ENCODE measurements at places on chromosomes 3 and 15.

- no peak for DNase-seq
Observed at GRCh38 chr3:150436161-150436560, 28.1 kb downstream of the TSC22D2 start.

GRCh38 chr15:59137566-59137965 lies 32.6 kb downstream of the CCNB2 start:
- DNase-seq = no peak

GRCh38 chr15:99645951-99646350 lies 80.2 kb downstream of the MEF2A start:
- no peak for DNase-seq

DNA sequence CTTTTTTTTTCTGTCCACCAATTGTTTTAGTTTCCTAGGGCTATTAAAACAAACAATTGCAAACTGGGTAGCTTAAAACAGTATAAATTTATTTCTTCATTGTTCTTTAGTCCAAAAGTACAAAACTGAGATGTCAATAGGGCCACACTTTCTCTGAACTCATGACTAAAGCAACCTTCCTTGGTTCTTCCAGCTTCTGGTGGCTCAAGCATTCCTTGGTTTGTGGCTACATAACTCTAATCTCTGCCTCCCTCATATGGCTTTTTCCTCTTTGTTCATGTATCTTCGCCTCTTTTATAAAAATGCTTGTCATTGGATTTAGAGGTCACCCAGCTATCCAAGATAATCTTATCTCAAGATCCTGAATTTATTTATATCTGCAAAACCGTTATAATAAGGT lies 914.5 kb upstream of the EPHA6 start:
- DNase-seq = no peak

DNA sequence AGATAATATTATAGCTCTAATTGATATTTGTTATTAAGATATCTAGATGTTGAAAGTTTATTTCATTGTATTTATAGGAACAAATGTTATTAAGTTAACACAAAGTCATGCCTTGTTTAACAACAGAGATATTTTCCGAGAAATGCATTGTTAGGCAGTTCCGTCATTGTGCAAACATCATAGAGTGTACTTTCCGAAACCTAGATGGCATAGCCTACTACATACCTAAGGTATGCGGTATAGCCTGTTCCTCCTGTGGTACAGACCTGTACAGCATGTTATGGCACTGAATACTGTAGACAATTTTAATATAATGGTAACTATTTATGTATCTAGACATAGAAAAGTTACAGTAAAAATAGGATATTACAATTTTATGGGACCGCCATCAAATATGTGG lies 114.3 kb downstream of the NAALADL2 start:
- no peak for DNase-seq

- DNase-seq = no peak
Observed at GRCh38 chr3:187922704-187923416, 177.6 kb upstream of the BCL6 start.

DNA sequence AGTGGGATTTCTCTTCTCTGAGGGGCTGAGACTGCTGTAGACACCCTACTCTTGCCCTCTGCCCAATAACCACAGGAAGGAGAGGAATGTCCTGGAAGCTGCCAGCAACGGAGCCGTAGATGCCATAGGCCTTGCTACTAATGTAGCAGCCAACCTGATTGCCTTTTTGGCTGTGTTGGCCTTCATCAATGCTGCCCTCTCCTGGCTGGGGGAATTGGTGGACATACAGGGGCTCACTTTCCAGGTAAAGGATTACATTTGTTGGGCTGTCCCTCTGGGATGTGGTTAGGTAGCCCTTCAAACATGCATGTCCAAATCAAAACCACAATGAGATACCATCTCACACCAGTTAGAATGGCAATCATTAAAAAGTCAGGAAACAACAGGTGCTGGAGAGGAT lies 16.1 kb downstream of the SLC28A2 start:
- no peak for DNase-seq

DNA sequence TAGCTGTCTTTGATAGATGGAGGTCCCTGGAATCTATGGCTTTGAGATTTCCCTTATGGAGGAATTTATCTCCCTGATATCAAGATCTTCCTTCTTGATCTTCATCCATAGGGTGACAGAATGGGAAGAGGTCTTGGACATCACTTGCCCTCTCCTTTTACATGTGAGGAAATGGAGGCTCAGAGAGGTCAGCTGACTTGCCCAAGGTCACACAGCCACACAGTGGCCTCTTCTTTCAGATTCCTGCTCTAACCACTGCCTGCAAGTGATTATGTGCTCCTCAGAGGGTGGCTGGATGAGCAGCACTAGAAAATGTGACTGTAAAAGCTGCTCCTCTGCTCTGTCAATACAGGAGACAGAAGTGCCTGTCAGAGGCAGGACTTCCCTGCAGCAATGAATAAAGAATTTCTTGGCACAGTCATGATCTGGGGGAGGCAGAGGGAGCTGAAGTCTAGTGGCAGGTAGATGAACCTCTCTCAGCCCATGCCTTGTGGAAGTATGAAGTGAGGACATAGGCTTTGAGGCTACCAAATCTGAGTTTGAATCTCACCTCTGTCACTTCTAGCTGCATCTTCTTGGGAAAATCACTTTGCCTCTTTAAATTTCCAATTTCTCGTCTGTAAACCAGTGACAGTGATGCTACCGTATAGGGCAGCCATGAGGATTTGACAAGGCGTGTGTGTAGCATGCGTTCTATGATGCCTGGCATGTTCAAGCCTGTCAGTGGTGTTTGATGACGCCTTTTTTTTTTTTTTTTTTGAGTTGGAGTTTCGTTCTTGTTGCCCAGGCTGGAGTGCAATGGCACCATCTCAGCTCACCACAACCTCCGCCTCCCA lies 12.0 kb downstream of the SSUH2 start:
- no peak for DNase-seq

GRCh38 chr3:122414391-122414790 lies 1.5 kb downstream of the WDR5B start:
- no peak for DNase-seq

- no peak for DNase-seq
Observed at GRCh38 chr3:57826245-57826951, 70.3 kb downstream of the SLMAP start.

GRCh38 chr15:91886878-91887277 lies 33.4 kb downstream of the SLCO3A1 start:
- DNase-seq = no peak

DNA sequence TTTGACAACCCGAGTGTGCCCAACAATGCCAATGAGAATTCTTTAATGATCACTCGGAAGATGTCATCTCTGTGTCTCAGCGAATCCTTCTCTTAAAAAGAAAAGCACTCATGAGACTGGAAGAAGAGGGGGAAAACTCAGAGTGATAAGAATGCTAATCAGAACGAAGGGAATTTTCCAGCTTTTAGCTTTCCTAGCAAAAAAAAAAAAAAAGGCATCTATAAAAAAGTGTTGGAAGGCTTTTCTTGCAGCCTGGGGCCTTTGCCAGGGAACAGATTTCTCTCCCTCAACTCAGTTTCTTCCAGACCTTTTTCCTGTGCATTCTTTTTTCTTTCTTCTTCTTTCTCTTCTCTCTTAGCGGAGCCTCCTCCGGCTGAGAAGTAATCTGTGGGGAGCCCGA lies 80.5 kb upstream of the NEO1 start:
- no peak for DNase-seq

- no peak for DNase-seq
Observed at GRCh38 chr3:31622636-31623288, 90.0 kb downstream of the STT3B start.

DNA sequence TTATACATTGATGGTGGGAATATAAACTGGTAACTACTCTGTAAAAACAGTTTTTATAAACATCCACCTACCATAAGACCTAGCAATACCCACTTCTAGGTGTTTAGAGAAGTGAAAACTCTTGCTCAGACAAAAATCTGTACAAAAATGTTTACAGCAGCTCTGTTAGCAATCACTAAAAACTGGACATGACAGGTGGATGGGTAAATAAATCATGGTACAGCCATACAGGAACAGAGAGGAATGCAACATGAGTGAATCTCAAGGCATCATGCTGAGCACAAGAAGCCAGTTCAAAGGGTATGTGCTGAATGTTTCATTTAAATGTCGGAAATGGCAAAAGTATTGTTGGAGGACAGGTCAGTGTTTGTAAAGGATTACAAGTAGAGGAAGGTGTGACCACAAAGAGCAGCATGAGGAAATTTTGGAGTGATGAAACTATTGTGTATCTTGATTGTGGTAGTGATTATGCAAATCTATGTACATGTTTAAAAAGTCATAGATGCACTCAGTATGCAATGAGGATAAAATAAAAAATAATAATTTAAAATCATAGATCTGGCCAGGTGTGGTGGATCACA lies 2.8 kb upstream of the RNU5A-1 start:
- no peak for DNase-seq

GRCh38 chr15:80492874-80493273 lies 88.7 kb downstream of the ARNT2 start:
- DNase-seq = no peak

- DNase-seq = no peak
Observed at GRCh38 chr3:49552087-49552486, 2.2 kb upstream of the BSN start.

DNA sequence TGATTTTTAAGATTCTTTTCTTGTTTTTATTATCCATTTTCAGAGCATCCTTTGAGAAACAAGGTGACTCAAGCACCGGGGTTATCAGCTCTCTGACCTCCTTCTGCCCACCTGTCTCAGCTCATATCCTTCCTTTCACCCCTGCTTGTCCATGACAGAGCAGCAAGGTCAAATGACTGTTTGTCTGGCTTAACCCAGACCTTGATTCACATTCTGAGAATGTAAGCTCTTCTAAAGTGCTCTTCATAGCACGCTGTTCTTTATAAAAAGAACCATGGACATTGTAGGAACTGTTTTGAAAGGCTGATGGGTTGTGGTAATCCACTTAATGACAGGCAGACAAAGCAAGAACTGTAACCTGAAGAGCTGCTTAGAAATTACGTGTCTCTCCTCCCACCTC lies 122.5 kb downstream of the CHST2 start:
- DNase-seq = no peak

- DNase-seq = no peak
Observed at GRCh38 chr15:99016680-99017321, 9.2 kb upstream of the PGPEP1L start.

GRCh38 chr3:73018790-73019441 lies 22.3 kb downstream of the PPP4R2 start:
- no peak for DNase-seq

- no peak for DNase-seq
Observed at GRCh38 chr3:60912876-60913275, 338.4 kb downstream of the FHIT start.

DNA sequence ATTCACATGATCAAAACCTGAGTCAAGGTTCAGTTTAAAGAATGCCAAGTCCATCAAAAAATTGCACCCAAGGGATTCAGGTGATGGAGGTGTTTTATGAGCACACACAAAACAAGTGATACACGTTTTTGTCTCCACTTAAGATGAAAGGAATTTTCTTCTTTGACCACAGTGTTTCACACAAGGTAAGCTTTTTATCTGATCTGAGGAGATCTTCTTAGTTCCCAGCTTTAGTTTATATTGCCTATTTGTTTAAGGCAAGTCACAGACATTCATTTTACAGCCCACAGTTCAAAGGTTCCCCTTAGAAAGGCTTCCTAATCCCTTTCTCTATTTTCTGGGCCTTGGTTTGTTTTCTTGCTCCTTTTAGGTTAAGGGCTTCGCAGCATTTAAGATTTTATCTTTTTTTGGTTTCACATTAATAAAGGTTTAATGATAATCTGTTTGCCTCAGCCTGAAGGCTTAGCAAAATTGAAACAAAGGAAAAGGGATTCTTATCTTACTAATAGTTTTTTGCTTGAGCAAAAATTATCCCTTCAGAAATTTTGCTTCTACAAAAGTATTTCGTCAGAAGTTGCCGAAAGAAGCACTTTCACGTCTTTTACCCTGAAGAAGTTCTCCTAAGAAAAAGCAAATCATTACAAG lies 420.5 kb upstream of the NAALADL2 start:
- DNase-seq = no peak

DNA sequence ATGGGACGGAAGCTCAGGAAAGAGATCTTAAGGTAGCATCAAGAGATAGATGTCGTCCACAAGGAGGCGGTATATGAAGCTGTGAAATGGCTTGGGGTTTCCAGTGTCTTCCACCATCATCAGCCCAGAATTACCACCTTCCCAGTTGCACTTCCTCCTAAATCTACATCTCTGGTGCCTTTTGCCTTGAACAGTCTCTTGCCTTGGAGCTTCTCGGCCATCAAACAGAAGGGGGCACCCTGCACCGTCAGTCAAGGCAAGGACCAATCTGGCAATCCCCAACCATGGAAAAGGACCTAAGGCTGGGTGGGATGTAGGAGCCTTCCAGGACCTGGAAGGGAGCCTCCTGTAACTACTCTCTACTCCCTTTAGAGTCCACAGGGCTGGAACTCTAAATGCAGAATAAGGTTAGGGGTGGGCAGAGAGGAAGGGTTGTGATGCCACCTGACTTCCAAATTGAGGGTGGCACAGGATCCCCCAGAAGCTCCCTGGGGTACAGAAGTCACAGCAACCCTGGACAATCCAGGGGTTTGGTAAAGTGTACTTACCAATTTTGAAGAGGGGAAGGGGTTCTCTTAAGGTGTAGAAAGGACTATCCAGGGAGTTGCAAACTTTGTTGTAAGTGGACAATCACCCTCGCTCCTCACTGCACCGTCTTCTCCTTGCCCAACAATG lies 1.0 kb upstream of the RYR3 start:
- no peak for DNase-seq

DNA sequence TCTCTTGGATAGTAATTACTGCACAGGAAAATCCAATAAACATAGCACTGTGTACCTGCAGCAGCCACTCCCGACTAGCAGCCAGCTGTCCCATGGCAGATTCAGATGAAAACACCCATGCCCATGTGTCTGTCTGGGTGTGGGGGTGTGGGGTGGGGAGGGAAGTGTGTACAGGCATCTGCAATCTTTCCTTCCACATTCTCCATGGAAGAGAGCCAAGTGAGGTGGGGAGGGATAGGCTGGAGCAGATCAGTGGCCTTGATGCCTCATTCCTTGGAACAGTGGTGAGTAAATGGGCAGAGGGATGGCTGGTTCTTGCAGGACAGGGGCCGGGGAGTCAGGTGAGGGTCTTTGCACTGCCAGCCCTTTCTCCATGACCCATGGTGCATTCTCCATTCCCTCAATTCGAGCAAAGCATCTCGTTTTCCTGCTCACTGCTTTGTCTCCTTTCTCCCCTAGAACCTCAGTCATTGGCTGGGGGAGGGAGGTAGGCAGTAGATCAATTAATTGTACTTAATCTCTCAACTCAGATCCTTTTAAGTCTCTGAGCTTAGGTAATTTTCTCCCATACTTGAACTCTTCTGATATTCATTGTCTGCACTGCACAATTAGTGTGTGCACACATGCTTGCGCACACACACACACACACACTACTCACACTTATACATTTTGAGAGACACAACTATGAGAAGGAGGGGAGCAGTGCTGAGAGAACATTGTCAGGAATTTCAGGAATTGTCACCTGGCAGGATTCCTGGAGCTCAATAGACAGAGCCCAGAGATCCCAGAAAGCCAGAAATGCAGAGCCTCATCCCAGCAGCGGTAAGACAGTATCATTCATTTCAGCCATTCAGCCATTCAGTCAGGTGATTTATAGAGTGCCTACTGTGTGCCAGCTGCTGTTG lies 31.9 kb downstream of the PDIA5 start:
- DNase-seq = no peak

GRCh38 chr3:66014056-66014455 lies 24.7 kb downstream of the MAGI1 start:
- no peak for DNase-seq
